ENCODE measurements at places on chromosomes 16 and 17. TPM values are rescaled to one million over a fixed set of nuclear protein-coding genes. Genes with fewer than 3 reads are reported as not detected.

The TOM1L2 gene
- total RNA-seq: 42.2 TPM

The KCNAB3 gene
- total RNA-seq: 5.9 TPM

The TEKT1 gene
- total RNA-seq: not detected

The CDH5 gene
- total RNA-seq: not detected

GRCh38 chr17:77144227-77144626 lies 3.5 kb downstream of the SEC14L1 start:
- DNase-seq: no peak

GRCh38 chr16:83433201-83433600 lies 374.6 kb upstream of the HSBP1 start:
- DNase-seq: no peak

- DNase-seq: no peak
These were observed 20.8 kb downstream of the WDR45B start for GRCh38 chr17:82627405-82627804.
